ENCODE measurements at places on chromosomes 7 and 10. TPM values are rescaled to one million over a fixed set of nuclear protein-coding genes. Genes with fewer than 3 reads are reported as not detected.

GRCh38 chr7:152899548-152900109, 140.1 kb downstream of the ACTR3B start:
- DNase-seq: peak; percentile 6

GRCh38 chr7:119888251-119888650, 384.7 kb upstream of the KCND2 start:
- DNase-seq: no peak

DNA sequence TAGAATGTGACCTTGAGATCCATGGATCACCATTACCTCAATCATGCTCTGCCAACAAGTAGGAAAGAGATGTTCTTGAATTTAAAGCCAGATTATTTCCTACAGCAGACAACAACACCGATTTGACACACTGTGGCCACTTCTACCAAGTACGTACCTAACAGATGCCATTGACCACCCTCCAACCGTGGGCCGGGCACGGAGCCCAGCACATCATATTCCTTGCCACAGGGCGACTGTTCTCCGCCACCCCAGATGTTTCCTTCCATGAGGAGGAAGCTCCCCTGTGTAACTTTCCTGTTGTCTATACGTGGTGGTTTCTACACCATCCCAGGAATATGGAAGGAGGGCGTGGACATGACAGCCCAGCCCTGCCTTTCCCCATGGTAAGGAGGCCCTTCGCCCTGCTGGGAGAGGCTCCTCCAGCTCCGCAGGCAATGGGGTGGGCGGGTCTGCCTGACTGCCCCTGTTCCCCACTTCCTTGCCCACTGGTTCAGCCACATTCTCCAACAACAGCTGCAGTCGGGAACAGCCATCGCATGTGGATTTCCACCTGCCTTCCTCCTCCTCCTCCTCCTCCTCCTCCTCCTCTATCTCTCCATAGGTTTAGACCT, 7.2 kb downstream of the CHST15 start:
- no peak for DNase-seq

DNA sequence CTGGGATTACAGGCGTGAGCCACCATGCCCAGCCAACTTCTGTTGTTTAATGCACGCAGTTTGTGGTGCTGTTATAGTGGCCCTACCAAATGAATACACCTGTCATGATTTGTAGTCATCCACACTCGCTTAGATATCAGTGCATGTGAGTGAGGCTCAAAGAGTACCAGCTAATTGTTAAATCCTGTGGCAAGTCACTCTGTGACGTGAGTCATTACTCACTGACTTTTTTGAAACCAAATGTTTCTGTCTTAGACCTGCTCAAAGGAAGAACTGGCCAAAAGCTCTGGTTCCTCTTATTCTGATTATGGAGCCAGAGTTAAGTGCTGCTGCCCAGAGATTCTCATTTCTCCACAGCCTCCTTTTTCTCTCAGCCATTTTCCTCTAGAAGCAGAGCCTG, 109.4 kb downstream of the PRKAG2 start:
- no peak for DNase-seq

DNA sequence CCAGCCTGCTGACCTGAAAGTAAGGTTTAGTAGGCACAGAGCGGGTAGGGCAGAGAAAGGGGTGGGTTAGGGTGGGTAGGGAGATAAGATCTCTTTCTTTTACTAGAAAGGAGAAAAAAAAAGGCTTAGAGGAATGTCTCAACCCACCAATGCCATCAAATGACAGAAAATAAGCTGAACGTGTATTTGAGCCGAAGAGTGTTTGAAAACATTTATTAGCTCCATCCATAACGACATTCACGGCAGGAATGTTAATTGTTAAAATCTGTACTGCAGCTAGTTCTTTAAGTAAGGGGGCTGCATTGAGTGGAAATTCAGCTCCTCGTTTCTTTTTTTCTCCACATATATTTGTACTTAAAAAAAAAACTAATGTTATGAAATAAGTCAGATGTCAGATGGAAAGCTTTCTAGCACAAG, 63.7 kb upstream of the ARID5B start:
- no peak for DNase-seq

DNA sequence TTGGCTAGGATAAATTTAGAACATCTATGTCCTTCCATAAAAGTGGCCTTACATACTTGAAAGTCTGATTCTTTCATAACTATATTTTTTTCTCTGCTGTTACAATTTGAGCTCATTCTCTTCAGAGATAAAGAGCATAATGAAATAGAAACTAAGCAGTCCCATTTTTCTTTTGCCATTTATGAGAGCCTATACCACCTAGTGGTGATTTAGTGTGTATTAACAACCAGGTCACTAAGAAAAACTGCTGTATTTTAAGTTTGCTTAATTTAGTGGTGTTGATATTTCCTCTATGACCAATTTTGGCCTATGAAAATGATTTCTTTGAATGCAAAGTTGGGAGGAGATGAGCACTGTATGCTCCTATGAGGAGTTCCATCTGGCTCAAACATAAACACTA, 88.7 kb upstream of the ZWINT start:
- DNase-seq: no peak

The TMEM26 gene
- 8.0 TPM for polyA plus RNA-seq

DNA sequence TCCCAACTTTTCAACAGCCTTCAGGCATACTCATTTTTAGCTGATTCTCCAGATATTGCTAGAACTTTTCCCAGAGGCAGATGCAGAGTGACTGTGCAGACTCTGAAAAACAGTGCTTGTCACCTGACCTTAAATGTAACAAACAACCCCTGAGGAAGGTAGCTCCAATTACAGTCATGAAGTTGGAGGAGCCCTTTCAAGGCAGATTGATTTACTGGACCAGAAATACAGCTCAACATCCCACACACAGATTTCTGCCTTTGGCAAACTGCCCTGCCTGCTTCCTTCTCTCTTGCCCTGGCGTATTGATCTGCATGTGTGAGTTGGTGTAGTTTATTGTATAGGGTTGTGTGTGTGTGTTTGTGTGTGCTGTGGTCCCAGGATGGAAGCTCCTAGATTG, 38.5 kb downstream of the PYROXD2 start:
- DNase-seq: no peak

- DNase-seq: no peak
These were observed 192.9 kb downstream of the EVX1 start for GRCh38 chr7:27435461-27435860.

- no peak for DNase-seq
These were observed 41.7 kb downstream of the NPY start for GRCh38 chr7:24325708-24326107.

GRCh38 chr10:68121852-68122251, 12.6 kb downstream of the MYPN start:
- no peak for DNase-seq

The LGI1 gene
- 34.6 TPM for polyA plus RNA-seq

GRCh38 chr7:111730476-111731300, 168.4 kb upstream of the IMMP2L start:
- no peak for DNase-seq

The HOXA3 gene
- polyA plus RNA-seq: 14.3 TPM

DNA sequence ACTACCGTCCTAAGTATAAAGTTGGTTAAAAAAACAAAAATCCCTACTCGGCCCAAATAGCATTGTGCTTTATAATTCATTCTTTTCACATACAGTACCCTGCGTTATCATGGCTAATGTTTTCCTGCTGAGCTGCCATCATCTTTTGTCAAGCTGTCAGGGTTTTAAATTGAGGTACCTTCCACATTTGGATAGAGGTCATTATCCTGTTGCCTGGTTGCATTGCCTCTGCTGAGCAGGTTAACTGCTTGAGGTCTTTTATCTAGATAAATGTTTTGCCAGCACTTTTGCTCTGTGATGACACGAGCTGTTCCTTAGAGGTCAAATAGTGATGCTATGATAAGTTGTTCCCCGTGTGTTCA, 94.4 kb upstream of the FZD1 start:
- DNase-seq: no peak

The GPC2 gene
- 6.3 TPM for polyA plus RNA-seq

GRCh38 chr7:100629117-100629716, 12.1 kb downstream of the TFR2 start:
- no peak for DNase-seq

The TRIM73 gene
- polyA plus RNA-seq: 4.6 TPM

GRCh38 chr10:130221456-130222375, 85.5 kb downstream of the GLRX3 start:
- DNase-seq: no peak

DNA sequence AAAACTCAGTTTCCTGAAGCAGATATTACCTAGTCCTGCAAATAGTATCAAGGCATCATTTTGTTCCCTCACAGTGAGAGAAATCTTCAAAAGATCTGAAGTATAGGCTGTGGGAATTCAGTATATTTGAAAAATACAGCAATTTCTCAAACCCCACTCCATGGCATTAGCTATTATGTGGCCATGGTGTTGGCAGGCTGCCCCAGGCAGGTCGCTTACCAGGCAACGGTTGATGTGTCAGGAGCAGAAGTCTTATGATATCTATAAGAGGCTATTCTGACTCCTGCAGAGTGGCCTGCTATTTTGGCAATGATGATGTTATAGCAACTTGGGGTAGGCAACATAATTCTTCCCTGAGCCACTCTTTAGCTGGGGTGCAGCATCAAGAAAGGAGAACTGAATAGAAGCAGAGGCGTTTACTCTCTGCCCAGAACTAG, 187.9 kb downstream of the PLXDC2 start:
- no peak for DNase-seq

DNA sequence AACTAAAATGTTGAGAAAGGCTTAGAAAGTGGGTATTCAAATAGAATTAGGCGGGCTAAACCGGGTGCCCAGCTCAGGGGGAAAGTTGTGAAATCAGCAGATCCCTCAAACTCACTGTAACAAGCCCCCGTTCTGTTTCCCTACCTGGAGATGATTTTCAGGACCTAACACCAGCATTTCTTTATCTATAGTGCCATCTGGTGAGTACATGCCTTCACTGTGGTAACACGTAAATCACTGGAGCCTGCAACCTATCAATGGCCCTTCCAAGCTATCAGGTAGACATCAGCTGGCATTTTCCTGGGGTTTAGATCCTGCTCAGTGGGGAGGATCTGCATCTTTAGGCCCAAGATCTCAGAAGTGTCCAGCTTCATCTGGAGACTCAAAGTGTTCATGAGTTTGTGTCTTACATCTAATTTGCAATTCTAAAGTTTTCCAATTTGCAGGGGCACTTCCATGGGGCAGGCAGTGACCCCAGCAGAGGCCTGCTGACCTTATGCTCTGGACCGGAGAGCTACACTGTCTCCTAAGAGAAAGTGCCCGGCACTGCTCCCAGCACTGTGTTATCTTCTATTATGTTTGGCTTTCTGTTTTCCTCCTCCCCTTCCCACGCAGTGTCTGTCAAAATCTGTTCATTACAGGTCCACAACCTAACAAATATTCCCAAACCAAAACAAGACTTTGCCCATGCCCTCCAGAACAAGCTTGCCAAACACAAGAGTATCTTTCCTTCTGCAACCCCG, 132.5 kb downstream of the LSM5 start:
- DNase-seq: no peak

DNA sequence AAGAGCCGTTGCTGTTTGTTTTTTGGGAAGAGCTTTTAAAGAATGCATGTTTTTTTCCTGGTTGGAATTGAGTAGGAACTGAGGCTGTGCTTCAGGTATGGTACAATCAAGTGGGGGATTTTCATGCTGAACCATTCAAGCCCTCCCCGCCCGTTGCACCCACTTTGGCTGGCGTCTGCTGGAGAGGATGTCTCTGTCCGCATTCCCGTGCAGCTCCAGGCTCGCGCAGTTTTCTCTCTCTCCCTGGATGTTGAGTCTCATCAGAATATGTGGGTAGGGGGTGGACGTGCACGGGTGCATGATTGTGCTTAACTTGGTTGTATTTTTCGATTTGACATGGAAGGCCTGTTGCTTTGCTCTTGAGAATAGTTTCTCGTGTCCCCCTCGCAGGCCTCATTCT, 31.6 kb downstream of the PFKFB3 start:
- DNase-seq: no peak

GRCh38 chr7:39184391-39184790, 206.7 kb downstream of the POU6F2 start:
- DNase-seq: no peak

DNA sequence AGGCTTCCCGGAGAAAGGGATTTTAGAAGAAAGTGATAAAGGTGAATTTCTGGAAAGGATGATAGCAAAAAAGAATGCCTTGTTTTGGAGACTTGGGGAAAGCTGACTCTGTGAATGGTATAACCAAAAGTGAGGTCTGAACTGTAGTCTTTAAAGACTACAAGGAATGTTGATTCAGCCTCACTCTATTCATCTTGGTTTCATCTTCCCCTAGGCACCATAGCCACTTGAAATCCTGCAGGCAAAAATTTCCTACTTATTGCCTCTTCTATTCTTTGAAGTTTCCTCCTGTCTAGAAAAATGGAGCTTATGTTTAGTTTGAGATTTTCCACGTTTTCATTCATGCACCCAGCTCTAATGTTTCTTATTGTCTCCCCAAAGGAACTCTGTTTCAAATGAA, 518.0 kb downstream of the AUTS2 start:
- DNase-seq: no peak

- DNase-seq: no peak
These were observed 133.0 kb downstream of the ADAM12 start for GRCh38 chr10:126255313-126255712.

The PLAU gene
- polyA plus RNA-seq: 29.4 TPM

GRCh38 chr7:86863452-86863851, 196.0 kb downstream of the ELAPOR2 start:
- no peak for DNase-seq

DNA sequence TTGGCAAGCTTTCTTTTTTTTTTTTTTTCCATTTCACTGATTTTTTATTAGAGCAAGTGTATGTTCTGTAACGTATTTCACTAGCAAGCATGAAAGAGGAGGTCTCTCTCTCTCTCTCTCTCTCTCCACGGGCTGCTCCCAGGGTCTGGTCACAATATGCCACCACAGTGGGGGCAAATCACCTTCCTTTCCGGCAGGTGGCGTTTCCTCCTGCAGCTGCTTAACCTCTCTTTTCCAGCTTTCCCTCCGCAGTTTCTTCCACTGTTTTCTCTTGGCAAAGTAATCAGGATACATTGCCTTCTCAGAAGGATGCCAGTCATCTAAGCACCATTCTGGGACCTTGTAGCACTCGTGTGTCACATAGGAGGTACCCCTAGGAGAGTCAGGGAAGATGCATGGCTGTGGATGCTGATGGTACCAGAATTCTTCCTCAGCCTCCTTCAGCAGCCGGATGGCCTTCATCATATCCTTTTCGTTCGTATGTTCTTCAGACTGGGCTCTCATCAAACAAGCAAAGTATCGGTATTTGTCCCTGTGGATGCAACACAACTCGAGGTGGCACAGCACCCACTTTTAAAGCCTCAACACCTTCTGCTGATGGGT, 197.3 kb upstream of the PODXL start:
- no peak for DNase-seq

The FANK1 gene
- 0.71 TPM for polyA plus RNA-seq

- DNase-seq: no peak
These were observed 9.5 kb upstream of the TAC1 start for GRCh38 chr7:97722386-97722785.

The PSD gene
- 5.3 TPM for polyA plus RNA-seq

- no peak for DNase-seq
These were observed 260.5 kb upstream of the PITRM1 start for GRCh38 chr10:3433131-3433530.

The EIF4EBP2 gene
- 62.1 TPM for polyA plus RNA-seq

DNA sequence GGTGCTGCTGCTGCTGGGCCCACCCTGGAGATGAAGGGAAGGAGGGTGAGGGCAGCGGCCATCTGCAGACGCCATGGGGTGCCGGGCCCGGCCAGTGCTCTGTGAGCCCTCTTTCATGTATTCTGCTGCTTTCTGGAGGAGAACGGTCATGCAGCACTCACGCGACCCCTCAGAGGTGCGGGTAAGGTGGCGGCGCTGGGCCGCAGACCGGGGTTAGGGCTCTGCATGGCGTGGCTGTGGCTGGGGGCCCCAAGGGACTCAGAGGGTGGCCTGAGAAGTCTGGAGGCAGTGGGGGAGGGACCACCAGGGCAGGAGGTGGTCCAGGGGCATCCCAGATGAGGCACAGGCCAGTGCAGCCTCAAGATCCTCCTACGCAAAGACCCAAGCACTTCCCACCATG, 275.5 kb downstream of the ELFN1 start:
- no peak for DNase-seq

The CPN1 gene
- polyA plus RNA-seq: not detected

The PDE6C gene
- polyA plus RNA-seq: 0.58 TPM

All from forelimb muscle (tissue), 1 donor.